ENCODE measurements at places on chromosomes 1 and 21.

DNA sequence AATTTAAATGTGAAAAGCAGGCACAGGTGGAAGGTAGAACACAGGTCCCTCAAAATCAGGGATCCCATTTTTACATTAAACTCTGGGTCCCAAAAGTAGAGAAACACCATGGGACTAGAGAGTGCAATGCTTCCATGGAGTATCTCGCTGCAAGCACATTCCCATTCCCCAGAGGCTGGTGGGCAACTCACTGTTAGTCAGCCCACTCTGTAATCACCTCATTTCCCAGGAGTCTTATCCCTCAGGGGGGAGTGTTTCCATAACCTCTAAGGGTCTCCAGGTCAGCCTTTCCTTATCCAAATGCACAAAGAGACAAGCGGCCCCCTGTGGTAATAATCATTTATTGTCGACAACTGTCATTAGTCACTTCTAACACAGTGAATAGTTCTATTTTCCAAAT is 490.1 kb upstream of the LRRC7 start:
- DNase-seq: no peak

DNA sequence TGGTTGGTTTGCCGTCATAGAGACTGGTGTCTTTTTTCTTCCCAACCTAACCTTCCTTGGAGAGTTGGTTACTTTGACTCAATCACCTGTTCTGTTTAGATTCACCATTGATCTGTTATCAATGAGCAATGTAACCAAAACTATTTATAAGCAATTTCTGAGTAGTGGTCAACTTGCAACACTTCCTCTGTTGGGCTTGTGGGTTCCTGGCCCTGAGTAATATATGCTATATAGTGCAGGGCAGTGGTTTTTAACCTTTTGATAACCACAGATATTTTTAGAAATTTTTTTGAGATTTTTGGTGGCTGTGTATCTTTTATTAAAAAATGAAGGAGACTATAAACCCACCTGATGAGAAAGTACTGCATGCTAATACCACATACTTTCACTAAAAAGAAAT is 9.4 kb upstream of the XCL1 start:
- DNase-seq: no peak

- peak; percentile 36 for DNase-seq
Measured at GRCh38 chr1:107626073-107626796, 338.7 kb downstream of the VAV3 start.

DNA sequence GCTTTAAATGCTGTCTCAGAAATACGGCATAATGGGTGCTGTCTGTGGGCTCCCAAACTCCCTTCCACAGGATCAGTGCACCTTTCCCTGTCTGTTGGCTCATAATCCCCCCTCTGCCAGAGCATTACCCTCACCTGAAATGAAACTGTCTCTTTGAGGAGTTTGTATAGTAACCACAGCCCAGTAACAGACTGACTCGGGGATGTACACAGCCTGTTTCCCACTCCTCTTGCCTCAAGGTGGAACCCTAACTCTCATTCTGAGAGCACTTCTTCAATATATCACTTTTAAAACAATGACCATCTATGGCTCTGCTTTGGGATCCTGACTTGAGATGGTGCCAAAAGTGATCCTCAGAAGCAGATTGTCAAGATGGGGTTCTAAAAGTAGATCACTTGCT is 332.5 kb downstream of the AMY1C start:
- DNase-seq: no peak

DNA sequence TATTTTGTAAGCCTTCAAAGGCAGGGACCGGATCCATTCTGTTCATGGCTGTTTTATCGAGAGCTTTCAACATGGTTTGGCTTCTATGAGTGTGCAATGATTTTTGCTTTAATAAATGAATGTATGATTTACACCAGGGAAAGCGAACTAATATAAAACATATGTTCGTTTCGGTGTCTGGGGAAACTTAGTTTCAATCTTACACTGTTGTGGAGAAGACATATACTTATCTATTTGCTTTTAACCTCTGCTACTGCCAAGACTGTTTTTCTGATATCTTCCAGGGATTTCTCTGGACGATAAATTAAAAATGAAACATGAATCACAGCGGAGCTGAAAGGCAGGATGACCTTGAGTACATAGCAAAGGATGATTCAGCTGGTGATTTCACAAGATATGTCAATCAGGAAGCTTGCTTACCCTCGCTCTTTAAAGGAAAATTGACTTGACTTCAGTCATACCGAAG is 14.7 kb upstream of the CYYR1 start:
- DNase-seq: no peak

DNA sequence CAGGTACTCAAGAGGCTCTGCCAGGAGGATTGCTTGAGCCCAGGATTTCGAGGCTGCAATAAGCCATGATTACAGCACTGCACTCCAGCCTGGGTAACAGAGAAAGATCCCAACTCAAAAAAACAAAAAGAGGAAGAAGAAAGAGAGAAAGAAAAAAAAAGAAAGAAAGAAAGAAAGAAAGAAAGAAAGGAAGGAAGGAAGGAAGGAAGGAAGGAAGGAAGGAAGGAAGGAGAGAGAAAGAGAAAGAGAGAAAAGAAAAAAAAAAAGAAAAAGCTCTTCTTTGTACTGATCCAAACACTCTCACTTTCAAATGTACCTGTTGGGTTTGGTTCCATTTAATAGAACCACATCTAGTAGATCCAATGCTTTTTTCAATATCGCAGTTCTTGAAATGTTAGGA is 11.8 kb downstream of the BATF3 start:
- no peak for DNase-seq

DNA sequence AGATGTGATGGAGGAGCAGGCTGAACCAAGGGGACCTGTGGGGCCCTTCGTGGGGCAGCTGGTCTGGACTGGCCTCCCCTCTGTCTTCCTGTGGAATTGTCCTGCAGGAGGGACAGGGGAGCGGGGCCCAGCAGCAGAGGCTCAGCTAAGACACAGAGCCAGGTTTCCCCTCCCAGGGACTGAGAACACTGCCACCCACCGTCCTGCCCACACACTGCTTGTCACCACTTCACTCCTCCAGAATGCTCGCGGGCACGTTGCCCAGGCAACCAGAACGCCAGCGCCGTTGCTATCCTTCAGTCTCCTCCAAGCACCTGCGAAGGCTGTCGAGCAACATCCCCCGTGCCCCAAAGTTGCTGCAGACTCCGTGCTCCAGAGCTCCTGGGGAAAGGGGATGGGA is 46.4 kb downstream of the AJAP1 start:
- no peak for DNase-seq

DNA sequence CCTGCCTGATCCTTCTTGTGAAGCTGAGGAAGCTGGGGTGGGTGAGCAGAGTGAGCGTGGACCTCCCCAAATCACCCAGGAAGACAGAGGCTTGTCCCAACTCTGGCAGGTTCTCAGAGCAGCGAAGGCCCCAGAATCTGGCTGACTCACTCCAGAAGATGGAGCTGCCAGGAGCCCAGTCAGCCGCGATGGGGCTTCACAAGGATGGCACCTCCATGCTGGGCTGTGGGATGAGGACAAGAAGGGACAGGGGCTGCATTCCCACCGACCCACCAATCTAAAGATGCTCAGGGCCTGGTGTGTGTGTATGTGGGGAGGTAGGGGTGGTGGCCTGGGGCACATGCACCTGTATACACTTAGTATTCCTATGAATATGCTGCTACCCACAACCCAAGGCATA is 52.9 kb downstream of the ATP1A1 start:
- no peak for DNase-seq

- DNase-seq: no peak
Measured at GRCh38 chr1:25873120-25873519, 2.4 kb downstream of the PAQR7 start.

GRCh38 chr21:21210552-21210951 is 212.3 kb downstream of the NCAM2 start:
- no peak for DNase-seq

GRCh38 chr1:85144351-85144750 is 56.5 kb downstream of the SYDE2 start:
- DNase-seq: no peak

DNA sequence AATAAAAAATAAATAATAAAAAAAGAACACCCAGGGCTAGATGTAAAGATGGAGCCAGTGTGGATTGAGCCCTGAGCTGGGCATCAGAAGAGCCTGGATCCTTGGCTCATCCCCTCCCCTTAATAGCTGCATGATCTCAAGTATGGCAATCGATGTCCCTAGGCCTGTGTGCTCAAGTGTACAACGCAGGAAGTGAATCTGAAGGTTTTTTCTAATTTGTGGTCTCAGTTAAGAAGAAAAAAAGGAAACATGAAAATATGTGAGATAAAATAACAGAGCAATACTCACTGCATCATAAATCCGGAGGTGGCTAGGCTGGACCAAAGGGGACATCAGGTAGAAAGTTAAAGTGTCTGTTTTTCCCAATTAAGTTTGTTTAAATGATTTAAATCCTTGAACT is 47.3 kb upstream of the SLC44A3 start:
- DNase-seq: no peak

- no peak for DNase-seq
Measured at GRCh38 chr1:62057641-62058290, 136.9 kb upstream of the L1TD1 start.

GRCh38 chr1:183039330-183039729 is 16.1 kb downstream of the LAMC1 start:
- no peak for DNase-seq

DNA sequence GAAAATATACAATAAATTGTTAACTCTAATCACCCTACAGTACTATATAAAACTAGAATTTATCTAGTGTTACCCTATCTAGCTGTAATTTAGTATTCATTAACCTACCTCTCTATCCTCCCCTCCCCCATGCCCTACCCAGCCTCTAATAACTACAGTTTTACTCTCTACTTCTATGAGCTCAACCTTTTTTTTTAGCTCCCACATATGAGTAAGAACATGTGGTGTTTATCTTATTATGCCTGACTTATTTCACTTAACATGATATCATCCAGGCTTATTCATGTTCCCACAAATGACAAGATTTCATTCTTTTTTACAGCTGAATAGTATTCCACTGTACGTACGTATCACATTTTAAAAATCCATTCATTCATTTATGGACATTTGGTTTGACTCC is 46.0 kb upstream of the WARS2 start:
- DNase-seq: no peak

DNA sequence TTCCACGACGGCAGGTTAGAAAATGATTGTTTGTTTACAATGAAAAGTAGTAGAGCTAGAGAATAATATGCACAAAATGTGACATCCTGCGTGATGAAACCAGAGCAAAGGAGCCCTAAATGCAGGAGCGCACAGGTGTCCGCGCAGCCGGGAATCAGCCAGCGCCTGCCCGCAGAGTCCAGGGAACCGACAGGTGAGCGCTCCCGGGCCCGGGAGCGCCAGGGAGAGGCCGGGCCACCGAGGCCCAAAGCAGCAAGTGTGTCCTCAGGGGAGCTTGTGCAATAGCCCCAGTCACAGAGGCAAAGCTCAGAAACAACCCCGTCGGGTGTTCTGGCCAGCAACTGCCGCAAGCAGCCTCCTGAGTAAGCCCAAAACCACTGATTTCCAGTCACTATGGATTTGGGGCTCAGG is 789 bp upstream of the GALE start:
- no peak for DNase-seq

- DNase-seq: no peak
Measured at GRCh38 chr21:46027851-46028493, 46.4 kb downstream of the COL6A1 start.

- no peak for DNase-seq
Measured at GRCh38 chr1:150564051-150564991, 15.1 kb downstream of the MCL1 start.

DNA sequence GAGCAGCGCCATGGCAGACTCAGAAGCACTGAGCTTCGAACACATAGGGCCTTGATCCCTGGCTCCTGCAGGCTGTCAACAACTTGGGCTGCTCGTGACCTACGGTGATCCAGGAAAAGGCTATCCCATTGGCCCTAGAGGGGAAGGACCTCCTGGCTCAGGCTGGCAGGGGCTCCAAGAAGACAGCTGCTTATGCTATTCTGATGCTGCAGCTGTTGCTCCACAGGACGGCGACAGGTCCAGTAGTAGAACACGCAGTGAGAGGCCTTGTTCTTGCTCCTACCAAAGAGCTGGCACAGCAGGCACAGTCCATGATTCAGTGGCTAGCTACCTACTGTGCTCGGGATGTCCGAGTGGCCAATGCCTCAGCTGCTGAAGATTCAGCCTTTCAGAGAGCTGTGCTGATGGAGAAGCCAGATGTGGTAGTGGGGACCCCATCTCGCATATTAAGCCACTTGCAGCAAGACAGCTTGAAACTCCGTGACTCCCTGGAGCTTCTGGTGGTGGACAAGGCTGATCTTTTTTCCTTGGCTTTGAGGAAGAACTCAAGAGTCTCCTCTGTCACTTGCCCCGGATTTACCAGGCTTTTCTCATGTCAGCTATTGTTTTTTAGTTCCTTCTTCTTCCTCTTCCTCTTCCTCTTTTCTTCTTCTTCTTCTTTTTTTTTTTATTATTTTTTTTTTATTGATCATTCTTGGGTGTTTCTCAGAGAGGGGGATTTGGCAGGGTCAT is 18.9 kb downstream of the ITLN2 start:
- no peak for DNase-seq

DNA sequence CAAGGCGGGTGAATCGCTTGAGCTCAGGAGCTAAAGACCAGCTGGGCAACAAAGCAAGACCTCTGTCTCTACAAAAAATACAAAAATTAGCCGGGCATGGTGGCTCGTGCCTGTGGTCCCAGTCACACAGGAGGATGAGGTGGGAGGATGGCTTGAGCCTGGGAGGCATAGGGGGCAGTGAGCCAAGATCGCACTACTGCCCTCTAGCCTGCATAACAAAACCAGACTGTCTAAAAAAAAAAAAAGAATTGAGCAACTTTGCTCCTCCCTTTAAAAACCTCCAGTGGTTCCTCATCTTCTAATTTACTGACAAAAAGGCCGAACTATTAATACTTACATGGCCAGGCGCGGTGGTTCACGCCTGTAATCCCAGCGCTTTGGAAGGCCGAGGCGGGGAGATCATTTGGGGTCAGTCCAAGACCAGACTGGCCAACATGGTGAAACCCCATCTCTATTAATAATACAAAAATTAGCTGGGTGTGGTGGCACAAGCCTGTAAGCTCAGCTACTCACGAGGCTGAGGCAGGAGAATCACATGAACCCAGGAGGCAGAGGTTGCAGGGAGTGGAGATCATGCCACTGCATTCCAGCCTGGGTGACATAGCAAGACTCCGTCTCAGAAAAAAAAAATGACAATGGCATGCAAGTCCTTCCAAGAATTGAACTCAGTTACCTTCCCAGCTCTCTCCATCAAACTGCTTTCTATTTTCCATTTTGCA is 4.4 kb downstream of the ACBD3 start:
- DNase-seq: no peak

- DNase-seq: no peak
Measured at GRCh38 chr21:21216047-21216446, 217.8 kb downstream of the NCAM2 start.

- DNase-seq: no peak
Measured at GRCh38 chr1:185670187-185670627, 64.0 kb upstream of the HMCN1 start.

- no peak for DNase-seq
Measured at GRCh38 chr1:12001249-12001917, 17.9 kb upstream of the MIIP start.

- no peak for DNase-seq
Measured at GRCh38 chr1:231016234-231016633, 23.8 kb downstream of the FAM89A start.

GRCh38 chr1:91764471-91765115 is 121.4 kb downstream of the TGFBR3 start:
- no peak for DNase-seq

GRCh38 chr1:236200925-236201324 is 58.6 kb downstream of the GPR137B start:
- no peak for DNase-seq
